ENCODE measurements at places on chromosomes 3 and 15.

GRCh38 chr15:66574596-66574950 lies 8.8 kb upstream of the LCTL start:
- DNase-seq = no peak

- DNase-seq = no peak
Observed at GRCh38 chr3:143951351-143951971, 20.2 kb upstream of the DIPK2A start.

- DNase-seq = no peak
Observed at GRCh38 chr15:75215107-75216004, 13.7 kb downstream of the C15orf39 start.

DNA sequence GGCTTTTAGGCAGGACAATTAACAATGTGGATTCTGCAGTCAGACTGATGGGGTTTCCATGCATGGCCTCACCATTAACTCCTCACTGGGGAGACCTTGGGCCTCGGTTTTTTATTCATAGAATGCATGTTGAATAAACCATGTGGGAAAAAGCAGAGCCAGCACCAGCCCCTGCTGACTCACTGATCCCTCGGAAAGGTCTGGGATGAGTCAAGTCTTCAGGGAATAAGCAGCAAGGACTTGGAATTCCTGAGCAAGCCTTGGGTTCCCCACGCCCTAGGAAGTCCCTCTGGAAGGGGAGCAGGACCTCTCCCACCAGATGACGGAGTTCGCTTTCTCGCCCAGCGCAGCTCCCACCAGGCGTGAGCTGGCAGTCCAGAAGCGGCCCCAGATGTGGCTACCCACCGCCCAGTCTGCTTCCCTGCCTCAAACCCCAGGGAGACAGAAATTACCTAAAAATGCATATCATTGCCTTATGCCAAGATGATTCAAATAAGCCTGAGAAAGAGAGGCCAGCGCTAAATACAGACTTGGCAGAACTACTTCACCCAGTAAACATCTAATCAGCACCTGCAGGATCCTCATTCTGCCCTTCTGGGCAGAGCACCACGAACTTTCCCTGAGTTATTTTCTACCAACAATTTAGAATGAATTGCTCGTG lies 45.4 kb downstream of the BTD start:
- peak; percentile 67 for DNase-seq

DNA sequence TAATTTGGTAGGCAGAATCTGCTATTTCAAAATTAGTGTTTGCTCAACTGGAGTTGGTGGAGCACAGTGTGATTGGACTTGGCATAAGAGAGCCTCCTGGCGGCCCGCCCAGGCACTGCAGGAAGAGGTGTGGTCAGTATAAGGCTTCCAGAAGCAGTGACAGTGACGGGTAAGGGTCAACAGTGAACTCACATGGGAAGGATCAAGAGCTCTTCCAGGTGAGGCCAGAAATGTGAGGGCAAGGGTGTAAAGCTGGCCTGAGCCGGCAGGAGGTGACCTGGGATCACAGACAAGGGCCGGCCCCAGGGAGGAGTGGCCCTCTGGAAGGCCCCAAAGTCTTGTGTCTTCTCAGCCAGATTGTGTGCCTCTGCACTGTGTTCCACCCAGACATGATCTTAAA lies 93.2 kb upstream of the RNF7 start:
- DNase-seq = peak; percentile 35

DNA sequence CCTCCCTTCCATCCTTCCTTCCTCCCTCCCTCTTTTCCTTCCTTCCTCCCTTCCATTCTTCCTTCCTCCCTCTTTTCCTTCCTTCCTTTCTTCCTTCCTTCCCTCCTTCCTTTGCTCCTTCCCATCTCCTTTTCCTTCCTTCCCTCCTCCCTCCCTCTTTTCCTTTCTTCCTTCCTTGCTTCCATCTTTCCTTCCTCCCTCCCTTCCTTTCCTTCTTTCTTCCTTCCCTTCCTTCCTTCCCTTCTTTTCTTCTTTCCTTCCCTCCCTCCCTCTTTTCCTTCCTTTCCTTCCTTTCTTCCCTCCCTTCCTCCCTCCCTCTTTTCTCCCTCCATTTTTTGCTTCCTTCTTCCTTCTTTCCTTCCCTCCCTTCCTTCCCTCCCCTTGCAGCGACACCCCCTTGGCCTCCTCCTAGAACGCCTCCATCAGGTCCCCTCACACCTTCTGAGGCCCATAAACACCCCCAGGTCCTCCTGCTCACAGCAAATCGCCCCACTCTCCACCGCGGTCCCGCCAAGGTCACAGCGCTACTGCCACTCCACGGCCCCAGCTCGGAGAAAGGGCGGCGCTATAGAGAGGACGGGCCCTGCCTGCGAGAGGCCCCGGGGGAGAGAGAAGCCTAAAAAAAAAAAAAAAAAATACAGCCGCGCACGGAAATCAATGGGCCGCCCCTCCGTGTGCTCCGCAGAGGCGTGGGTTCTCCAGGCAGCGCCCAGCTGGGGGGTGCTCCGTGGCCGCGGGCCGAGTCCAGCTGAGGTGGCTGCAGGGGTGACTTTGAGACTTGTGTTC lies 328.2 kb downstream of the OCA2 start:
- DNase-seq = no peak

- no peak for DNase-seq
Observed at GRCh38 chr3:157131861-157132260, 28.1 kb downstream of the CCNL1 start.
